Regular cardiac myocyte (primary cell): ENCODE measurements at places on chromosomes 7 and 10. TPM values are rescaled to one million over a fixed set of nuclear protein-coding genes. Genes with fewer than 3 reads are reported as not detected.

ENO4 gene
- under 0.01 TPM in 1 of 2 replicates, not detected in the other for total RNA-seq

VDAC2 gene
- total RNA-seq = 165 and 223 TPM in 2 replicates

ZNF22 gene
- total RNA-seq = 12.1 and 16.9 TPM in 2 replicates

CCAR1 gene
- 23.1 and 33.4 TPM in 2 replicates for total RNA-seq

UCN3 gene
- not detected in 2 replicates for total RNA-seq

C1QL3 gene
- total RNA-seq = not detected in 2 replicates

CADPS2 gene
- total RNA-seq = 14.4 and 25.9 TPM in 2 replicates

TAS2R41 gene
- not detected in 2 replicates for total RNA-seq

ZNF25 gene
- total RNA-seq = 10.7 and 20.6 TPM in 2 replicates

TSPAN15 gene
- 0.77 and 1.7 TPM in 2 replicates for total RNA-seq

CNPY1 gene
- not detected in 2 replicates for total RNA-seq

ITIH5 gene
- total RNA-seq = 0.19 and 1.4 TPM in 2 replicates

CRPPA gene
- 2.0 and 2.5 TPM in 2 replicates for total RNA-seq

ST8SIA6 gene
- total RNA-seq = under 0.01 TPM in 1 of 2 replicates, not detected in the other
